Neuronal stem cell (in vitro differentiated cells): ENCODE measurements at places on chromosomes 13 and 19.

- DNase-seq = no peak
Observed at GRCh38 chr19:13014101-13014920, 19.0 kb downstream of the NFIX start.

DNA sequence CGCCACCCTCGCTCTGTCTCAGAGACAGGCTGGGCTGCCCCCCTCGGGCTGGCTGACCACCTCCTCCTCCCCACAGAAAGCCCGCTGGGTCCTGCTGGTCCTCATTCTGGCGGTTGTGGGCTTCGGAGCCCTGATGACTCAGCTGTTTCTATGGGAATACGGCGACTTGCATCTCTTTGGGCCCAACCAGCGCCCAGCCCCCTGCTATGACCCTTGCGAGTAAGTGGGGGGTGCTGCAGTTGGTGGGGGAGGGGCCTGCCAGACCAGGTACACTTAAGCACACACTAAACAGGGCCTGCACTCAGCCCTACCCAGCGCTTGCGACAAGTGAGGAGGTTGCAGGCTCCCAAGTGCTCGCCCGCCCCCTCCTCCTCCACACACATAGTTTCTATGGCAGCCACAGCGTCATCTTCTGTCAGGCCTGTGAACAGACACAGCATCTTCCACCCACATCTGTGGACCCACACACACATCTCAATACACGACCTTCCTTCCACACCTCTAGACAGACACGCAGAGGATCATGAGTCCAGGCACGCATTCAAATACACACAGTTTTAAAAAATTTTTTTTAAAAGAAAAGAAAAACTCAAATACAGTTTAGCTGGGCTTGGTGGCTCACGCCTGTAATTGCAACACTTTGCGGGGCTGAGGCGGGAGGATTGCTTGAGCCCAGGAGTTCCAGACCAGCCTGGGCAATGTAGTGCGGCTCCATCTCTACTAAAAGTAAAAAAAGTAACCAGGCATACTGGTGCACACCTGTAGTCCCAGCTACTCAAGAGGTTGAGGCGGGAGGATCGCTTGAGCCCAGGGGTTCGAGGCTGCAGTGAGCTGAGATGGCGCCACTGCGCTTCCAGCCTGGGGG lies 18.4 kb downstream of the PLD3 start:
- peak; percentile 58 for DNase-seq

DNA sequence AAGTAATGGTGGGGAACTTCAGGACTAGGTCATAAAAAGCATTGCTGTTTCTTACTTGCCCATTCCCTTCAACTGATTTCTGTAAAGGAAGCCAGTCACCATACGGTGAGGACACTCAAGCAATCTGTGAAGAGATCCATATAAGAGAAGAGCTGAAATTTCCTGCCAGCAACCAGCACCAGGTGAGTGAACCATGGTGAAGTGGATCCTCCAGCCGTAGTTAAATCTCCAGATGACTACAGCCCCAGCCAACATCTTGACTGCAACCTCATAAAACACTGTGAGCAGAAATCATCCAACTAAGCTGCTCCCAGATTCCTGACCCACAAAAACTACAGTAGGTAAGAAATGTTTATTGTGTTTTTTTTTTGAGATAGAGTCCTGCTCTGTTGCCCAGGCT lies 3.8 kb upstream of the SLC6A16 start:
- DNase-seq = no peak

DNA sequence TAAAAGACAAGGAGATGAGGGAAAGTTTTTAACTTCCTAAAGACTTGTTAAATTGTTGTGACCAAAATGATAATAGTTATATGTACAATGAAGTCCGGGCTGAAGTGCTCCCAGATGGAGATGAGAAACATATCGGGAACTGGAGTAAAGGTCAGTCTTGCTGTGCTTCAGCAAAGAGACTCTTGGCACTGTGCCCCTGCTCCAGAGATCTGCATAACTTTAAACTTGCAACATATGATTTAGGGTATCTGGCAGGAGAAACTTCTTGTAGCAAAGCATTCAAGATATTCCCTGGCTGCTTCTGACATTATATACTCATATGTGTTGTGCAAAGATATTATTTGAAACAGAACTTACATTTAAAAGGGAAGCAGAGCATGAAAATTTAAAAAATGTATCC lies 786.6 kb upstream of the SLITRK6 start:
- no peak for DNase-seq

- DNase-seq = no peak
Observed at GRCh38 chr13:22925881-22926747, 254.7 kb upstream of the SGCG start.

- DNase-seq = no peak
Observed at GRCh38 chr13:51246418-51247277, 24.4 kb downstream of the FAM124A start.

DNA sequence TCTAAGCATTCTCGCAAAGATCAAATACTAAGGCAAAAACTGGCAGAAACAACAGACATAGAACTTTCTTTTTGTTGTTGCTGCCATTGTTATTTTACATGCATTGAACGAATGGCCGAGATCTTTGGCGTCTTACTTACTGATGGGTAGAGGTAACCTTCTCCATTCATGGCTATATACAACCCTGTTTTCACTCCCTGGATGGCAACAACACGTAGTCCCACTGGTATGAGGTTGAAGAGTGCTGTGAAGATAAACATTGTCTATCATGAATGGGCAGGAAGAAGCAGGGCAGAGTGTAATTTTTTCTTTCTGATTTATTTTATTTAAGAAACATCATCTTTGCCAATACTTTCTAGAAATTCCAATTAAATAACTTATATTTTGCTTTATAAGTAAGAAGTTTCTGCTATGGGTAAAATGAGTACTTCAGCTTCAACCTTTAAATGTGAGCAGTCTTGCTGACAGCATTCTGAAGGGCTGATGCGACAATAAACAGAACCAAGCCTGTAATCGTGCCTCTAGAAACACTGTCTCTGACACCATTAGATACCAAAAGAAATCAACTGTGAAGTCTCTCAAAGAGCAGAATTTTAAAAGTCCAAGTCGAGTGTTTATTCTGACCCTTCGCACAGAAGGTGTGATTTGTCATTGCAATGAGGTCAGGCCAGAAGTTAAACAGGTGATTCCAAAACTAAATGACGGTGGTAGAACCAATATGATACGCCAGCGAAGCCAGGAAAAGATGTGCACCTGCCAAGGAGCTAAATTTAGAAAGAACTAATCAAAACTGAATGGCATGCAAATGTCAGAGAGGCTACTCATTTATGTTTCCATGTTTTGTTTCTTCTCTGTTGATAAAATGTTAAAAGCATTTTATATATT lies 416.4 kb downstream of the ITGBL1 start:
- no peak for DNase-seq

- DNase-seq = no peak
Observed at GRCh38 chr19:3536429-3537100, 2.4 kb upstream of the TEKTIP1 start.

- DNase-seq = peak; percentile 48
Observed at GRCh38 chr19:28169168-28169887, 1043.6 kb downstream of the UQCRFS1 start.

GRCh38 chr19:17950310-17951156 lies 16.4 kb upstream of the KCNN1 start:
- no peak for DNase-seq

- no peak for DNase-seq
Observed at GRCh38 chr19:2517881-2518601, 42.1 kb downstream of the GADD45B start.
